H7 (cell line): ENCODE measurements at places on chromosomes 1 and 21. TPM values are rescaled to one million over a fixed set of nuclear protein-coding genes. Genes with fewer than 3 reads are reported as not detected.

DNA sequence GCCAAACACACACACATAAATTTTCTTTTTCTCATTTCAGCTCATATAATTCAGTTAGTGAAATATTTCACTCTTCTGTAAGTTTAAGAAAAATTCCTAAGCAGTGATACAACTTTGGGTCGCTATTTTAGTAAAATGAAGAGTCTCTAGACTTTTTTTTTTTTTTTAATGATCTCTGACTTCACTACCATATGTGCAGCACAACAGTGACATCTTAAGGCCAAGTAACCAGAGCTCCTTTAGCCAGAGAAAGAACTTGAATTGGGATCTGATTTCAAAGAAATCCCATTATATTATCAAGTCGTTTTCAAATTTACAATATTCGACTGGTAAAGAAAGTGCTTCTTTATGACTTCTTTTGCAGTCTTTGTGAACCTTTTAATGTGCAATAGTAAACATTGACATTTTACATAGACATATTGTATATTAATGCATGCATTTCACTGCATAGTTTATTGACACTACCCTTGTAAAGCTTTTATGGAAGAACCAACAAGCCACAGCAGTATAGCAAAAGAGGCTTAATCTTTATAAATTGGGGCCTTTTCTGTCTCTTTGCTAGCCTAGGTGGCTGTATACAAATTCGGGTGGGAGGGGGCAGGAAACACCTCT lies 62.2 kb downstream of the LRRC40 start:
- DNase-seq, result no peak

DNA sequence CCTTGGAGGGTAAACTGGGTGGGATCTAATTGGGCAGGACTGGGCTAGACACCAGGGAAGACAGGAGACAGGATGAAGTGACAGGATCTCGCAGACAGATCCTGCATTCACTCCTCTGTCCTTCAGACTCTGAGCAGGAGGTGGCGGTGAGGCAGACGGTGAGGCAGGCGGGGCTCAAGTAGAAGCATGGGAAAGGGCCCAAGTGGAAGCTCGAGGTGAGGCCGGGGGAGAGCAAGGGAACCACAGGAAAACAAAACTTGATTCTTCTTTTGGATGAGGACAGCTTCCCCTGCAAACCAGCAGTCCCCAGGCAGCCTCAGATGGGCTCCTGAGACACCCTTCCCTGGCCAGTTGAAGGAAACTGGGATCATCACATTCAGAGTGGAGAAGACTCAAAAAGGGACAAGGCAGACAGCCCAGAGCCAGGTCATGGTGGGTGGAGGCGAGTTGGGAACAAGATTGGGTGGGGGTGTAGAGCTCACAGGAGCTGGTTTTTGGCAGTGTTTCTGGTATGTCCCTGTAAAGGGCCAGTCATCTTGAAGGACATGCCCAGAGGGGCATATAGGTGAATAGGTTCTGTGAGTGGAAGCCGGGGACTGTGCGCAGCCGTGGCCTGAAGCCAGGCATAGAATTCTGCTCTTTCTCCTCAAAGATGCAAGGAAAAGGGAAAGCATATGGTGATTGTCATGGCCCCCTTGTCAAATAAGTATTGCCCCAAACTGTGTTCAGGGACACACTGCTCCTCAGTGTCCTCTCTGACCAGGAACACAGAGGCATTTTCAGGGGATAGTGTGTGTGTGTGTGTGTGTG lies 18.0 kb downstream of the INKA2 start:
- no peak for DNase-seq

Gene KCNC4
- 3.3 and 8.6 TPM in 2 replicates for total RNA-seq

Gene MNDA
- not detected in 2 replicates for total RNA-seq

DNA sequence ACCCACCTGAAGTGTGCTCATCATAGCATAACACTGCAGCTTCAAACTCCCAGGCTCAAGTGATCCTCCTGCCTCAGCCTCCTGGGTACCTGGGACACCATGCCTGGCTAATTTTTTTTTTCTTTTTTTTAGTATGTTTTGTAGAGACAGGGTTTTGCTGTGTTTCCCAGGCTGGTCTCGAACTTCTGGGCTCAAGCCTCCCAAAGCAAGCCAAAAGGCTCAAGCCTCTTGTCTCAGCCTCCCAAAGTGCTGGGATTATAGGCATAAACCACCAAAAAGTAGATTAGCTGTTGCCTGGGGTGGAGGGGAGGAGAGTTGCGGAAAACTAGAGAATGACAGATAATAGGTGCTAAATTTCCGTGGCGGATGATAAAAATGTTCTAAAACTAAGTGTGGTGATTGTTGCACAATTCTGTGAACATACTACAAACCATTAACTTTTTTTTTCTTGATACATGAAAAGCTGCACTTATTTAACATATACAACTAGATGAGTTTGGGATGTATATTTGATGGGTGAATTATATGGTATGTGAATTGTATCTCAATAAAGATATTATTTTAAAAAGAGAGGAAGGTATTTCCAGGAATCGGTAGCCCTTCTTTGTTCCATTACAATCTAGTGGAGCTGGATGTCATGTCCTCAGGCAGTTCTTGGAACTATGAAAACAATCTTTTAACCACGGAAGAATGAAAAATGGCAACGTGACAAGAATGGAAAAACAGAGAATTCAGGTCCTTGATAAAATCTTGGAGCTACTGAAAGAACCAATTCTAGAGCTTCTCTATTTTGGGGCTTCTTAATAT lies 27.3 kb upstream of the MED18 start:
- DNase-seq, result no peak
